ENCODE measurements at places on chromosomes 2 and 18.
A peak's percentile ranks its signal among the peaks of the same experiment; 100 is the strongest.

DNA sequence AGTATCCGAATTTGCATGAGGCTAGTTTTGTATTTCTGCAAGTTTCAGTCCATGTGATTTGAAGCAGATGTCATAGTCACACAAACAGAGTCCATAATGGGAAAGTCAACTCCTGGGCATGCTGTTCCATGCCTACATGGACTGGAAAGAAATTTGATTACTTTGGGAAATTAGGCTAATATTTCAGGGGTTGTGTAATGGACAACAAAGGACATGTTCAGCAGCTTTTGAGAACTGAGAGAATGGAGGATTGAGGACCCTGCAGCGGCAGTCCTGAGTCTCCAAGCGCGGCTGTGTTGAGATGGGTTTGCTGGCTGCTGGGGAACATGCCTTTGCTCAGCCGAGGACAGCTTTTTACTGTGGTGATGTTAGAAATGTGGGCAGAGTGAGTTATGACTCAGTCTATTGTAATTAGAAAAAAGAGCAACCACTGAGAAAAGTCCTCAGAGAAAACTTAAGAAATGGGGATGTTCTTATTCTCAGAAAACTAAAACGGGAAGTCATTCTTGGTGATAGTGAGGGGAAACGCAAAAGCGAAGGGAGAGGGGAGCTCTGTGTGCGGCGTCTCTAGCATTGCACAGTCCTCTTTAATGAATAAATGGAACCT lies 149.2 kb downstream of the FAM210A start:
- no peaks in the 10 kb centered on the region for H3K4me1 ChIP-seq
- no peak overlapping the region for H3K27ac ChIP-seq
- no peaks in the 10 kb centered on the region for H3K27me3 ChIP-seq
- DNase-seq = no peak
- H3K36me3 ChIP-seq = no peaks in the 10 kb centered on the region

DNA sequence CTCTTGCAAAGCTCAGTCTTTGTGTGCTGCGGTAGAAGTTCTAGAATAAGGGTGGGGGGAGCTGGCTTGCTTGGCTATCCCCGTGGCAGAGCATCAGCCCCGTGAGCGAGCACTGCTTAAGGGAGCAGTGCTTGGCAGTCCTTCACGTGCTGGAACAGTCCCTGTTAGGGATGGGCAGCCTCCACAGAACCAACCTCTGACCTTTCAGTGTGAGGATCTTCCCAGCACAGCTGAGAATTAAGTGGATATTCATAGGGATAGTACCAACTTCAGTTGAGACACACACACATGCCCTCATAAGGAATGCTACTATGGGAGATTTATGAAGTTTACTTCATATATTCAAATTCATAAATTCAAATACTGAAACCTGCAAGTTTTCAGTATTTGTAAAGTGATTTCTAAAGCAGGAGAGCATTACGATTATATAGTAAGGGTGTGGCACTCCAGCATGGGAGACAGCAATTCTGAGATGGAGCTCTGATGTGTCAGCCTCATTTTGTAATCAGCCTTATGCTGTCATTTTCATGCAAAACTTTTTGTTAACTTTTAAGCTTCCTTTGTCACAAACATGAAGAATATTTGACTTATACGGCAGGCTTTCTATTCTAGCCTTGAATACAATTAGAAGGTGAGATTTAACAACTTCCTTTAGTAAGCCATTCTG lies 39.5 kb downstream of the ATP9B start:
- no peak overlapping the region for H3K4me3 ChIP-seq
- DNase-seq = no peak
- no peak overlapping the region for H3K27ac ChIP-seq
- no peaks in the 10 kb centered on the region for H3K4me1 ChIP-seq

GRCh38 chr2:224969095-224969494 lies 73.2 kb downstream of the DOCK10 start:
- DNase-seq = no peak
- no peak overlapping the region for H3K27ac ChIP-seq
- H3K4me1 ChIP-seq = no peaks in the 10 kb centered on the region
- H3K27me3 ChIP-seq = no peaks in the 10 kb centered on the region

DNA sequence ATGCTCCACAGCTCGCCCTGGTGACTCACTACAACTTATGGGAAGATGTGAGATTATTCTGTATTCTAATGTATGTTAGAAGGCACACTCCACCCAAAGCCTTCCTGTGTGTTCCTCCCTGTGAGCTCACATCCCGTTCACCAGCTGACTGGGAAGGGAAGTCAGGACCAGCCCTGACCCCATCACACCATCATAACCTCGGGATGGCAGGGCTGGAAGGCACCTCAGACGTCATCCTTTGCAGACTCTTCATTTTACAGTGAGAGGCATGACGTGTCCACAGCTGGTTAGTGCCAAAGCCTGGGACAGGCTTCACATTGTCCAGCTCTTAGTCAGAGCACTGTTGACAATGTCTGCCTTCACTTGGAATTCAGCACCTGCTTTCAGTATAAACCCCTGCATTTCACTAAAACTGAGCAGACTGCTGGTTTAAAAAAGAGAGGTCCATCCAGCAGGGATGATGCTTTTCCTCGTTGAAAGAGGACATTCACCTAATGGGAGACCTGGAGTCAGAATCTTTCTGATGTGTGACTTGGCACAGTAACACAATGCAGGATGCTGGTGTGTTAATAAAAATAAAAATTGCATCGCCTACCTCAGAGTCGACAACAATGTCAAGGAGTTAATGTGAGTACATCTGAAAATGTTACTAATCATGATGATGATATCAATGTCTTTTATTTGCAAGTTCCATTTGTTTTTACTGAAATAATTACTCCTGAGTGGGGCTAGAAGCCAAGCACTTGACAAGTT lies 418.0 kb upstream of the TNP1 start:
- no peak overlapping the region for H3K4me3 ChIP-seq
- no peak for DNase-seq
- no peaks in the 10 kb centered on the region for H3K36me3 ChIP-seq
- H3K4me1 ChIP-seq = no peaks in the 10 kb centered on the region
- no peak overlapping the region for H3K27ac ChIP-seq

DNA sequence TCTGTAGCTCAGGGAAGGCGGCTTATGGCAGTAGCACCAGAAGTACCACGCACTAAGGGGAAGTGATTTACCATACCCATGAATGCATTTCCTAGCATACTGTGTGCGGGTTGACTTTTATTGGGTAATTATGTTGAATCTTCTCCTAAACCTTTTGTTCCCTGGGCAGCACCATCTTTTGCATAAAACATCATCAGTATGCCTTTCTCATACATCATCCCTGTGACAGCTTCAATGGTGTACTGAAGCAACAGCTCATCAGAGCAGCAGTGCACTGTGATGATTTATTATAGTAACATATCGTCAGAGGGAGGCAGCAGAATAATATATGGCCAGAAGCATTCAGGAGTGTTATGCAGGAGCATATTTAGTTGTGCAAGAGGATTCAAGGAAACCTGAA lies 204.9 kb downstream of the CDH7 start:
- DNase-seq = no peak
- no peak overlapping the region for H3K4me3 ChIP-seq
- no peaks in the 10 kb centered on the region for H3K36me3 ChIP-seq
- no peaks in the 10 kb centered on the region for H3K4me1 ChIP-seq
- H3K27me3 ChIP-seq = no peaks in the 10 kb centered on the region

GRCh38 chr2:202963712-202964111 lies 51.0 kb upstream of the NBEAL1 start:
- no peak overlapping the region for H3K4me3 ChIP-seq
- no peak for DNase-seq
- H3K27ac ChIP-seq = no peak overlapping the region
- no peaks in the 10 kb centered on the region for H3K27me3 ChIP-seq

DNA sequence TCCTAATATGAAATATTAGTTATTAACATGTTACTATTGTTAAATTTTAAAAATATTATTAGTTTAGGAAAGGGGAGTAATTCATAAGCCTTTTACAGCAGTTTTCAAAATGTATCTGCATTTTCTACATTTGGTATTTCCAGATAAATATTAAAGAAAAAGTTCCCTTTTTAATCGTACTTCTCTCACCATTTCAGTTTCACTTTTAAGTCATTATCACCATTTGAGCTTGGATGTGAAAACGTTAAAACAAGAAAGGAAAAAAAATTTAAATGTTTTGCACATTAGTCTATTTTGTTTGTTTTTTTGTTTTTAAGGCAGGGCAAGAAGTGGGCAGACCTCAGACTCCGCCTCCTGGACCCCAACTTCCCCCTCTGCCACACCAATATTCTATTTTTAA lies 3.3 kb upstream of the SRSF7 start:
- no peaks in the 10 kb centered on the region for H3K27me3 ChIP-seq
- H3K4me3 ChIP-seq = no peak overlapping the region
- H3K36me3 ChIP-seq = no peaks in the 10 kb centered on the region
- no peak overlapping the region for H3K27ac ChIP-seq

- H3K36me3 ChIP-seq = no peaks in the 10 kb centered on the region
- DNase-seq = peak; percentile 98
- peak within 1 kb of the TSS; percentile 74 for H3K4me3 ChIP-seq
- peak within 1 kb of the TSS; percentile 97 for H3K27ac ChIP-seq
These were observed at the start of gene ANKRD12 for GRCh38 chr18:9136315-9137155. TSS of gene ANKRD12 (plus strand) at chr18:9136781. CDS start at chr18:9182433, 45,652 bp downstream.

DNA sequence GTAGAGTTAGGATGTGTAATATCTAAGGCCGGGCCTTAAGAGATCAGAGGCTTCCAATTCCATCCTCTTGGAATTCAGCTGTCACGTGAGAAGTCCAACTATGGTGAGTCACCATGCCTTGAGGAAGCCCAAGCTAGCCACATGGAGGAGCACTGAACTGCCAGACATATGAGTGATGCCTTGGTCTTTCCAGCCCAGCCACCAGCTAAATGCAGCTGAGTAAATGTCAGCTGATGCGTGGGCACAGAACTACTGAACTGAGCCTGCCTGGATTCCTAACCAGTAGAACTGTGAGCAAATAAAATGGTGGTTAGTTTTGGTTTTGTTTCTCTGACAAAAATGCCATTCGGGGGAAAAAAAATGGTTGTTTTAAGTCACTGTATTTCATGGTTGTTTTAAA lies 153.7 kb upstream of the SERTAD2 start:
- no peak overlapping the region for H3K4me3 ChIP-seq
- no peaks in the 10 kb centered on the region for H3K27me3 ChIP-seq
- H3K4me1 ChIP-seq = no peaks in the 10 kb centered on the region
- DNase-seq = no peak
- no peaks in the 10 kb centered on the region for H3K36me3 ChIP-seq

GRCh38 chr2:118584062-118584749 lies 263.2 kb downstream of the EN1 start:
- DNase-seq = no peak
- H3K27ac ChIP-seq = no peak overlapping the region
- H3K27me3 ChIP-seq = no peaks in the 10 kb centered on the region
- H3K4me1 ChIP-seq = no peaks in the 10 kb centered on the region
- H3K4me3 ChIP-seq = no peak overlapping the region

DNA sequence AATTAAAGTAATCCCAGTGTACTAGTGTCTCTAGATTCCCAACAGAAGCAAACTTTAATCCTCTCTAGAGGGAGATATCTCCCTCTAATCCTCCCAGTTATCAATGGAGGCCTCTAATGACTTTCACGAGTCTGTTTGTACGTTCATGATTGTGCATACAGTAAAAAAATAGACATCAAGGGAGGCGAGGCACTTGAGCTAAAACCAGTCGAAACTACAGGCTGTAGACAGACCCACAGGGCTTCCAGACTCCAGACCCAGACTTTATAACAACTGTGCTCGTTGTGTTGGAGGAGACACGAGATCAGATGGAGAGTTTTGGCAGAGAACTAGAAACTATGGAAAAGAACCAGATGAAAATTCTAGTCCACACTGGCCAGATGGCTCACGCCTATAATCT lies 7.0 kb downstream of the DGKD start:
- no peaks in the 10 kb centered on the region for H3K4me1 ChIP-seq
- H3K36me3 ChIP-seq = no peaks in the 10 kb centered on the region
- H3K27me3 ChIP-seq = no peaks in the 10 kb centered on the region
- no peak overlapping the region for H3K4me3 ChIP-seq

GRCh38 chr18:74140582-74140981 lies 7.1 kb downstream of the FBXO15 start:
- no peaks in the 10 kb centered on the region for H3K4me1 ChIP-seq
- no peak for DNase-seq
- no peaks in the 10 kb centered on the region for H3K36me3 ChIP-seq
- no peaks in the 10 kb centered on the region for H3K27me3 ChIP-seq
- no peak overlapping the region for H3K4me3 ChIP-seq

- H3K27ac ChIP-seq = no peak overlapping the region
- H3K36me3 ChIP-seq = no peaks in the 10 kb centered on the region
These were observed 87.9 kb upstream of the GULP1 start for GRCh38 chr2:188203776-188204175.

DNA sequence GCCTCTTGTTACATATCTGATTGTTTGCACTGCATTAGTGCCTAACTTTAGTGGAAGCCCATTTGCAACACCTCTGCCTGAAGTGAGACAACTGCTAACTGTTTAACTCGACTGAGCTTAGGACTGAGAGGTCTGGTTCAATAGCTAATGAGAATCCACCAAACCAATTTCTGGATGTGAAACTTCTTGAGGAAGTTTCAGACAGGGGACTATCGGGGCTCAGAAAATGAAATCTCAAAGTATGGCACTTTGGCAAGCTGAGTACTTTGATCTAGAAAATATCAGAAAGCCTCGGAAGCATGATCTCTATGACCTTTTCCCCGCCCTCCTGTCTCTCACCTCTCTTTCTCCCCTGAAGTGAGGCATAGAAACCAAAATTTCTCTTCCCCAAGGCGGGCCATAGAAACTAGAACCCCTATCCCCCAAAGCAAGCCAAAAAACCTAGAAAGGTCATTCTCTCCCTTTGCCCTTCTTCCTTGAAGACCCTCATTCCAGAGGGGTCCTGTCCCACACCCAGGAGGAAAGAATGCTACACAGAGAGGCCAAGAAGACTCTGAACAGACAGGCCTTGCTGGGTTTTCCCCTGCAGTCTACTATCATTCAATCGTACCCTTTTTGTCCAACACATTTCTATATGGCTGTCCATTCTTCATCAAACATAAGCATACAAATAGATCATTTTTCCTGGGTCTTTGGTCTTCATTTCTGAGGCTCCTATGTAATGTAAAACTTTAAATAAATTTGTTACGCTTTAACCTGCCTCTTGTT lies 69.6 kb upstream of the CREB1 start:
- no peak for DNase-seq
- H3K4me3 ChIP-seq = no peak overlapping the region
- H3K36me3 ChIP-seq = no peaks in the 10 kb centered on the region
- H3K27ac ChIP-seq = no peak overlapping the region
- H3K27me3 ChIP-seq = no peaks in the 10 kb centered on the region

GRCh38 chr2:195369218-195369587 lies 287.8 kb upstream of the SLC39A10 start:
- no peaks in the 10 kb centered on the region for H3K4me1 ChIP-seq
- no peaks in the 10 kb centered on the region for H3K27me3 ChIP-seq
- no peaks in the 10 kb centered on the region for H3K36me3 ChIP-seq
- H3K27ac ChIP-seq = no peak overlapping the region

DNA sequence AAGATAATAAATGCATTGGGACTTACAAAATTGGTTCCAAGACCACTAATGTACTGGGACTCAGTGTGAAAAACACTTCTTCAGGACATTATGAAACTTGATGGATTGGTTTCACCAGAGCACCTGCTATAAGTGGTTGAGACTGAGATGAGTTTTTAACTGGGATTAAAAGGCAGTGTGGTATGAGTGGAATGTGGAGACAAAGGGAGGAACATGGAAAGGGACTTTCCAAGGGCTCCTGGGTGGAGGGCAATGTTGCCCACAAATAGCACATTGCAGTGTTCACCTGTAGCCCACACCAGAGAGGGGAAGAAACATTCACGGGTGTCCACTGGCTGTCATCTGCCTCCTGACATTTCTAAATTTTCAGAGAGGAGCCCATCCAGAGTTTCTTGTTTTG lies 253.3 kb upstream of the TANK start:
- no peaks in the 10 kb centered on the region for H3K36me3 ChIP-seq
- DNase-seq = no peak
- H3K4me1 ChIP-seq = no peaks in the 10 kb centered on the region
- no peak overlapping the region for H3K27ac ChIP-seq
- no peaks in the 10 kb centered on the region for H3K27me3 ChIP-seq
- H3K4me3 ChIP-seq = no peak overlapping the region

Data from pancreas (tissue), 10 donors.